MCF 10A (cell line): ENCODE measurements at places on chromosomes 11 and 22. TPM values are rescaled to one million over a fixed set of nuclear protein-coding genes. Genes with fewer than 3 reads are reported as not detected.
A peak's percentile ranks its signal among the peaks of the same experiment; 100 is the strongest.

Gene DENND6B
- 4.0 and 5.5 TPM in 2 replicates for total RNA-seq

Gene CCDC81
- total RNA-seq = 0.47 and 1.7 TPM in 2 replicates

Gene GUCY1A2
- 0.09 and 0.12 TPM in 2 replicates for total RNA-seq

GRCh38 chr11:27241311-27242122 lies 121.5 kb downstream of the CCDC34 start:
- H3K27ac ChIP-seq = no peak overlapping the region
- no peak overlapping the region for H3K4me3 ChIP-seq
- no peaks in the 10 kb centered on the region for H3K4me1 ChIP-seq
- H3K36me3 ChIP-seq = no peaks in the 10 kb centered on the region
- no peaks in the 10 kb centered on the region for H3K27me3 ChIP-seq

GRCh38 chr11:42552786-42553185 lies 759.0 kb upstream of the API5 start:
- peaks cover 9% of the 10 kb centered on the region for H3K4me1 ChIP-seq
- no peak overlapping the region for H3K4me3 ChIP-seq
- H3K27ac ChIP-seq = no peak overlapping the region
- DNase-seq = no peak
- no peaks in the 10 kb centered on the region for H3K27me3 ChIP-seq

- no peaks in the 10 kb centered on the region for H3K27me3 ChIP-seq
- peaks cover 10% of the 10 kb centered on the region for H3K36me3 ChIP-seq
- peak; percentile 47 for DNase-seq
- peak overlapping the region; percentile 52 for H3K27ac ChIP-seq
- peaks cover 7% of the 10 kb centered on the region for H3K4me1 ChIP-seq
Measured at GRCh38 chr22:42863349-42863961, 6.4 kb upstream of the ARFGAP3 start.

DNA sequence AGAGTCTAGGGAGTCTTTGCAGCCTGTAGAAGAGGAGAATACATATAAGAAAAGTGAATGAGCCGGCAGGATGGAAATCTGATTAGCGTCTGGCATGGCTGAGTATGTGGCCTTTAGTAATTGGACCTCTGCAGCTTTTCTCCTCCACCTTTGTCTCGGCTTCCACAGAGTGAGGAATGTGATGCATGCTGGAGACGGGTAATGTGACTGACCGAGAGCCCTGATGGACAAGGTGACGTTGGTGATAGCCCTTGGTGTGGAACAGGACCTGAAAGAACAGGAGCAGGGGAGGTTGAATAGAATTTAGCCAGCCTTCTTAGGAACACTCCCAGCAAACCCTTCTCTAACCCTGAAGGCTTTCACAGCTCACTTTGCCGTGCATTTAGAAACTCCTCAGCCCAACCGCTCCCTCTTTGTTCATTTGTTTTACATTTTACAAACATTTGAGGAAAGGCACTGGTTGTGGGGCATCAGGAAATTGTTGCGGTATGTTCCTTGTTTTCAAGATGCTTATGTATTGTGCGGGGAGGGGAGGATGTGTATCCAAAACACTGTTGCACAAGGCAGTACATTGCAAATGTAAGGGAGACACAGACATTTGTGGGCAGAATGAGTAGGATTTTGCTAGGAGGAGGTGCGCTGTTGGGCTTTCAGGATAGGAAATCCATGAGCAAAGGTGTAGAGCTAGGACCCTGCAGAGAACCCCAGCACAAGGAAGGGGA lies 6.9 kb downstream of the GTPBP1 start:
- H3K27ac ChIP-seq = no peak overlapping the region
- peaks cover 16% of the 10 kb centered on the region for H3K4me1 ChIP-seq
- DNase-seq = no peak
- no peaks in the 10 kb centered on the region for H3K27me3 ChIP-seq
- no peak overlapping the region for H3K4me3 ChIP-seq

DNA sequence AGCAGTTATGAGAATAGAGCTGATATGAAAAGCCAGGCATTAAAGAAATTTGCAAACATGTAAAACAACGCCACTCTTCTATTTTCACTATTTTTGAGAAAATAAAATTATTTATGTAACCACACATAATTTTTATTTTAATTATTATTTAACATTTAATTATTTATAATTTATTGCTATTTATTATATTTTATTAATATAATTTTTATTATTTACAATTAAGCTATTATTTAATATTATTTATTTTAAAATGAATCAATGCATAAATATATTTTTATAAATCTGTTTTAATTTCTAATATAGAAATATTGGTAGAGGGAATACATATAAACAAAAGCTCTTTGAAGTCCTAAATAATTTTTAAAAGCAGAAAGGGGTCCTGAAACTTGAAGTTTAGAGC lies 36.7 kb downstream of the KIF18A start:
- H3K36me3 ChIP-seq = peaks cover 13% of the 10 kb centered on the region
- no peak for DNase-seq
- no peak overlapping the region for H3K4me3 ChIP-seq
- H3K4me1 ChIP-seq = peaks cover 6% of the 10 kb centered on the region

DNA sequence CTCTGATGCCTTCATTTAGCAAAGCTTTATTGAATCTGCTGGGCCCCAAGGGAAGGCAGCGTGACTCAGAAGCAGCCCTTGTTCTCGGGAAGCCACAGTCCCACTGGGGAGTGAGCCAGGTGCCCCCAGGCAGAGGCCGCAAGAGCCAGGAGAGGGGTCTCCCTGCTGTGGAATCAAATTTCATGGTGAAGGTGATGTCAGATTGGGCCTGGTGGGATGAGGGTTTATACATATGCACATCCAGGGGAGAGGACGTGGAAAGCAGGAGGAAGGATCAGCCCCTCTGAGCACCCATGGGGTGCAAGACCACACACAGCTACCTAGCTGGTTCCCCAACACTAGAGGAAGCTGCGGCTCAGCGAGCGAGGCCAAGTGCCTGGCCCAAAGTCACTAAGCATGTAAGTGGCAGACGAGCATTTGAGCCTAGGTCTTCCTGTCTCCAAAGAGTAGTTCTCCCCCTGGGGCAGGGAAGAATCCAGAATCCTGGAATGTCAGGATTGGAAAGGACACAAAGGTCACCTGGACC lies 2.0 kb downstream of the SYNGR1 start:
- H3K27ac ChIP-seq = no peak overlapping the region
- H3K4me1 ChIP-seq = no peaks in the 10 kb centered on the region
- no peaks in the 10 kb centered on the region for H3K36me3 ChIP-seq
- DNase-seq = no peak

GRCh38 chr11:77093056-77093891 lies 9.4 kb upstream of the OMP start:
- H3K27me3 ChIP-seq = no peaks in the 10 kb centered on the region
- no peaks in the 10 kb centered on the region for H3K4me1 ChIP-seq
- no peaks in the 10 kb centered on the region for H3K36me3 ChIP-seq
- no peak overlapping the region for H3K27ac ChIP-seq
- DNase-seq = no peak
- H3K4me3 ChIP-seq = no peak overlapping the region

- no peak overlapping the region for H3K27ac ChIP-seq
- H3K4me1 ChIP-seq = no peaks in the 10 kb centered on the region
- H3K4me3 ChIP-seq = no peak overlapping the region
- DNase-seq = no peak
- H3K36me3 ChIP-seq = no peaks in the 10 kb centered on the region
Measured at GRCh38 chr11:107482234-107482633, 24.6 kb upstream of the CWF19L2 start.

GRCh38 chr22:48309115-48309705 lies 1518.5 kb downstream of the BRD1 start:
- H3K36me3 ChIP-seq = peaks cover 12% of the 10 kb centered on the region
- no peak overlapping the region for H3K27ac ChIP-seq
- DNase-seq = no peak
- H3K27me3 ChIP-seq = no peaks in the 10 kb centered on the region
